Stimulated activated CD4-positive, alpha-beta T cell treated with anti-CD3 and anti-CD28 coated beads, Interleukin-4, amount 100 ng/mL, for 1 hour (primary cell): ENCODE measurements at places on chromosomes 7 and 10.

- no peak for DNase-seq
Measured at GRCh38 chr7:34219153-34219718, 313.9 kb downstream of the BMPER start.

DNA sequence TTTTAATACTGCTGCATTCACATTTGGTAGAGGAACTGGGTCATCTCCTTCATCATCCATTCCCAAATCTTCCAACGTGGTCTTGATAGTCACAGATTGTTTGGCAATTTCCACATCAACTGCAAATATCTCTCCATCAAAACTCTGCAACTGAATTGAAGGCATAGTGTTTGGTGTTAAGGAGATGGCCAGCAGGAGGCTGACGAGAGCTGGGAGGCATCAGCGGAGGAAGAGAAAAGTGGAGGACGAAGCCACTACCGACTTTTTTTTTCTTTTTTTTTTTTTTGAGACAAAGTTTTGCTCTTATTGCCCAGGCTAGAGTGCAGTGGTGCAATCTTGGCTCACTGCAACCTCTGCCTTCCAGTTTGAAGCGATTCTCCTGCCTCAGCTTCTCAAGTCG, 205.0 kb upstream of the KCTD7 start:
- no peak for DNase-seq

- no peak for DNase-seq
Measured at GRCh38 chr7:30865821-30866220, 45.8 kb upstream of the AQP1 start.

DNA sequence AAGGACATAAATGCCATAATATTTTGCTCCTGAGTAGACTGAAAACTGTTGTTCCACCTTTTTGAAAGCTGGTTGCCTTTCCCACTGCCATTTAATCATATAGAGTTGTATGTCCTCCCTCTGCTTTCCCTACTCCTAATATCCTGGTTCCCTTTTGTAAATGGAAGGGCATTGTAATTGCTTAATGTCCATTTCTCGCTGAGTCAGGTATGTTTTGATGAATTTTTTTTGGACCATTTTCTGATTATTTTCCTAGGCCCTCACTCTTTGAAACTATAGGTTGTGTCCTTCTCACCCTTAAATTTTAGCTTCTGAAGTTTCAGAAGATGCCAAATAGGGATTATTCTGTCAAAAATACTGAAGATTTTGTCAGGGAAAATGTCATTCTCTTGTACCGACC, 45.5 kb downstream of the WAC start:
- DNase-seq = no peak

GRCh38 chr10:101244321-101245050, 15.2 kb upstream of the LBX1 start:
- DNase-seq = no peak

DNA sequence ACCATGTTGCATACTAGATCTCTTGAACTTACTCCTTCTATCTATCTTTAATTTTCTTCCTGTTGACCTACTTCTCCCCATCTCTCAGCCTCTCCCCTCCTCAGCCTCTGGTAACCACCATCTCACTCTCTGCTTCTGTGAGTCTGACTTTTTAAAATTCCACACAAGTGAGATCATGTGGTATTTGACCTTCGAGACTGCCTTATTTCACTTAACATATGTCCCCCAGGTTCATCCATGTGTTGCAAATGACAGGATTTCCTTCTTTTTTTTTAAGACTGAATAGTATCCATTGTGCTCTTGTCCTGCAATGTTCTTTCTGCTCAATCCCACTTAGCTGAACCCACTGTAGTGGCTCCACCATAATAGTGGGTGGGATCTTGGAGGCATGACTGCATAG, 51.4 kb upstream of the DNAJC1 start:
- DNase-seq = no peak

GRCh38 chr10:11982253-11982652, 60.4 kb downstream of the UPF2 start:
- no peak for DNase-seq

- DNase-seq = no peak
Measured at GRCh38 chr7:121329191-121330052, 622 bp downstream of the WNT16 start.

DNA sequence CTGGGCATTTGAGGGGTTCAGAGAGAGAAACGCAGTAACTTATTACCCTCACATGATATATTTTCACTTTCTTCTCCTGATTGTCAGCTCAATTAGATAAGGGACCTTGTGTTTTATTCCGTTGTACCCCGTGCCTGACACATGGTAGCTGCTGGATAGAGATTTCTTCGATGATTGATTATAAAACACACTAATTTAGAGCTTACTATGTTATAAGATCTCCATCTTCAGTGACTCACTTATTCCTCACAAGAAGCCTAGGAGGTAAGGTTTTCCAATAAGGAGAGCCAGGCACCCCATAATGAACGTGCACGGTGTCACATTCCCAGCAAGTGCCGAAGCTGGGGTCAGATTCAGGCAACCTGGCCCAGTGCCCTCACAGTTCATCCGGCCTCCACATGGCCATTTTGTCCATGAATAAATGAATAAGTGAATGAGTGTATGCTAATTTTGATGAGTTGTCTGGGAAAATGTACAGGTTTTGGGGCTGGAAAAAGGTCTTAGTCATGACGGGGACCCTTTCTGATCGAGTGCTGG, 138.1 kb upstream of the CDCA7L start:
- DNase-seq = no peak

DNA sequence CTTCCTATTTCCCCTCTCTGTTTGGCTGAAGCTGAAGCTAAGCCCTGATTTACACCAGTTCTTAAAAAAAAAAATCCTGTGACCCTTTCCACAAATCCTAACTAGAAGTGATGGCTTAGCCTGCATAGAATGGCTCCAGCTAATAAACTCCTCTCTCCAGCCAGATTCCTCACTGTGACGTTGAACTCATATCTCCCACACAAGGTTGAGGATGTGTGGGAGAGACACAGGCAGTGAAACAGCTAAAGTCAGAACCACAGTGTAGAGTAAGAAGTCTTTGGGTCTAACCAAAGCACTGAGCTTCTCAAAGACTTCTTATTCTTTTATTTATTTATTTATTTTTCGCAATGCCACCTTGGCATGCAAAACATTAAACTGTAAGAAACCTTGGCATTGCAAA, 268.3 kb downstream of the SNX13 start:
- DNase-seq = no peak

DNA sequence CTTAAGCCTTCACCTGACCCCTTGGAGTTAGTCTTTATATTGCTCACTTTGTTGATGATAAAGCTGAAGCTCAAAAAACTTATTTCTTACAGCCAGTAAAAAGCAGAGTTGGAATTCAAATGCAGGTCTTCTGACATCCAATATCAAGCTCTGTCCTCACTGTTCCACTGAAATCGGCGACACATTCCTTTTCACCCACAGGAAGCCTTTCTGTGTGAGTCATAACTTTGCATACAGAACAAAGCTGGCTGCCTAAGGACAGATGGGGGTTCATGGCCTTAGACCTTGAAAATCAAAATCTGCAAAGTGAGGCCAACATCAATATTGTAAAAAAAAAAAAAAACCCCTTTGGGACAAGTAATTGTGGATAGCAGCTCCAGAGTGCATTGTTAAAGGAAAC, 21.8 kb upstream of the AKR1B1 start:
- no peak for DNase-seq

DNA sequence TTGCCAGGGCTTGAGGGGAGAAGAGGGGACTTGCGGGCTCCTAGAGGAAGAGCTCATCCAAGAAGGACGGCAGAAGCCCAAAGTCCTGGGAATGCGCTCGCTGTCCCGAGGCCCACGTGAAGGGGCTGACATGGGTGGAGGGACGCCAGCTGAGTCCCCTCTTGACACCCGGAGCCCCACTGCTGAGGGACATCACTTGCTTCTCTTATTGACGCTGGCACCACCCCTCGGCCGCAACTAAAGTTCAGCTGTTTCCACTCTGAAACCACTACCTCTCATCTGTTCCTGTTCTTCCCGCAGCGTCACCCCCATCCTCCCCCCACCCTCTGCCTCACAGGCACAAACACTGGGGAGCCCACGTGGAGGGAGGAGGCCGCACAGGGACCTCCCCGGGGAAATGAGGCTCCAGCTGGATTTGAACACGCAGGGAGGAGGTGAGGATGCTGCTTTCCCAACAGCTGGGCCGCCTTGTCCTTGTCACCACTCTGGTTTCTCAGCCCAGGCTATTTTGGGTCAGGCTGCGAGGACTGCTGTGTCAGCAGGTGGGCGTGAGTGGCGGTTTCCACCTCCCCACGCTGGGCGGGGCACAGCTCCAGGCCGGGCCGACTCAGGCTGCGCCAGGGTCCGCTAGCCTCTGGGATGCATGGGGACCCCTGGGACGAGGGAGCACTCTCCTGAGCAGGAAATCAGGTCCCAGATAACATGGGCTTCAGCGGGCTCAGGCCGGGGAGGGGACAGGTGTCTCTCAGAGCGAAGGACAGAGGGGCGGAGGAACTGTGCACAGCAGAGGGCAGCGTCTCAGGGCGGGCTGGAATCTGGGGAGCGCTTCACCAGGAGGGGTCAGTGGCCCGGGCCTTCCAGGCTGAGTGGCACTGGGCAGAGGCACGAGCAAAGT, 156.3 kb downstream of the ZNF248 start:
- no peak for DNase-seq

GRCh38 chr7:34727464-34727995, 69.5 kb downstream of the NPSR1 start:
- no peak for DNase-seq

DNA sequence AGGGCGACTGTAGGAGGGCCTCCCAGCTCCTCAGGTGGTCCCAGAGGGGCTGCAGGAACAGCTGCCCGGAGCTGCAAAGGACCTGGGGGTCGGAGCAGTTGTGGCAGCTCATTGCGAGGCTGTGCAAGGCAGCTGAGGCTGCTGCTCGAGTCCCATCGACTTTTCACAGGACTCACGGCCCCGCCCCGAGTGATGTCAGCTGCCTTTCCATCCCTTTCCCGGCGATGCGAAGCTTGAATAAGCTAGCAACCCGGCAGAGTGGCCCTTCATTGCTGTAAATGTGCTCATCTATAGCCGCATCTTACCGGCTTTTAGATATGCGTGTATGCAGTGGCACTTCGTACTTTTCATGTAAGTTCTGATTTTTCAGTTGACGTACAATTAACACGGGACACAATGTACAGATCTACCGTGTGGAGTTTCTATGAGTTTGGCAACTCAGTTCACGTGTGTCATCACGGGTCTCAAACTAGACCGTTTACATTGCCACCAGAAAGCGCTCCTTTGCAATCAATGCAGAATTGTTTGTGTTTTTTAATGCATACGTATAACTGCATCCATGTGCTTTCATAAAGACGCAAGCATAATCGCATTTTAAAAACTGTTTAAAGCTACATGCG, at the start of gene CH25H:
Gene CH25H, minus strand, starts transcription at position 137 of the 620 bp plus-strand sequence. Its CDS starts 25 bp downstream, at position 112.
- DNase-seq = peak; percentile 57

DNA sequence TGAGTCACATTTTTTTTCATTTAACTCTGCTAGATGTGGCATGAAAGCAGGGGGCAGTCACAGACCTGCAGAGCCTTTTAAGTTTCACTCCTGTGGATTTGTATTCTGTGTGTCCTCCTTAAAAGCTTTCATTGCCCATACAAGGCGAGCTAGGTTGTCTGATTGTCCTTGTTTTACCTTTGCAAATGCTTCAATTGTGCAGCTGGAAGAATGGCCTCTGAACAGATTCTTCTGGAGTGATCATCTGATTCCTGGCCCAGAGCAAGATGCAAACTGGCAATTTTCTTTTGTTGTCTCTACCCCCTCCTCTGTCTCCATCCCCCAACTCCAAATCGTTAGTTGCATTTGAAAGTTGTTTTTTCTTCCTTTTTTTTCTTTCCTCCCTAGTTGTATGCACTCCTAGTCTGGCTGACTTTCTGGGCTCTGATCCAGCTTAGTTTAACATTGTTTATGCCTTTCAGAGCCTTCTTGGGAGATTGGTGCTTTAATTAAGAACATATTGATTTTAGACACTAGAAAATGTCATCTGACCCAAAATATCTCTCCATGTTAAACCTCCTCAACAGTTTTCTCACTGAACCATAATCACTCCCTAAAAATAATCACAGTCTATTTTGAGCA, 150.2 kb downstream of the REEP3 start:
- DNase-seq = no peak

DNA sequence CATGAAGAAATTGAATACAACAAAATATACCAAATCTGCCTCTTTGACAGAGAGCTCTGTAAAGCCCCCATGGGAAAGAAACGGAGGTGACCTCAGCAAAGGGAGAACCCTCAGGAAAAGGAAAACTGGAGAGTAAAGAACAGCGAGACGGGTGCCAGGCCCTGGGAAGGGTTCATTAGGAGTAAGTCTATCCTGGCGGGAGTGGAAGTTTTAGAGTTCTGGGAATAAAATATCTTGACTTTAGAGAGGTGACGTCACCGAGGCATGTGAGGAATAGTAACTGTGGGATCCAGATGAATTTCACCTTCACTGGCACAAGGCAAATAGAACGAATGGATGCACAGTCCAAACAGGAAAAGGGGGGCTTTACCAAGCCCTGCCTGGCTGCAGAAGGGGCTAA, 362.8 kb upstream of the IGFBP3 start:
- DNase-seq = no peak

DNA sequence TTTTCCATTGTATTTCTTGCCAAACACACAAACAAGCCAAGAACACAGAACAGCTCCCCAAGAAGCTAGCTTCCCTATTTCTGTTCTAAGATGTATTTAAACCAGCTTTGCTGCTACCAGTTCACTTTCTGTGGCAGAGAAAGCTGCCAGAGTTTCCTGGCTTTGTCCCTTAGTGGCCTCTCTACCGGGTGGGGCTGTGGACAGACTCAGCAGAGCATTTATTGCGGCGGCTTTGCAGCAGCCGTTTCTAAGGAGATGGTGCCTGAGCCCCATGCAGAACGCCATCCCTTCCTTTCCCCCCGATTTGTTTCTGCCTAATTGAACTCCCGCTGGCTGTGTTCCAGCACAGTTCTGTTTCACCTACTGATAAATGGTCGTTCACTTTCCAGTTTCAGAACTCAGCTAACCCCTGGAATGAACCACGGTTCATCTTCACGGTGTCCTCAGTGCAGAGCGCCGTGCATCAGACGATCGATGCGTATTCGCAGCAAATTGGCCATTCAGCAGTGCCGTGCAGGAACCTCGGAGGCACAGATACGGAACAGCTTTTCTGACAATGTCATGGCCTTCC, 33.8 kb upstream of the SFMBT2 start:
- no peak for DNase-seq

DNA sequence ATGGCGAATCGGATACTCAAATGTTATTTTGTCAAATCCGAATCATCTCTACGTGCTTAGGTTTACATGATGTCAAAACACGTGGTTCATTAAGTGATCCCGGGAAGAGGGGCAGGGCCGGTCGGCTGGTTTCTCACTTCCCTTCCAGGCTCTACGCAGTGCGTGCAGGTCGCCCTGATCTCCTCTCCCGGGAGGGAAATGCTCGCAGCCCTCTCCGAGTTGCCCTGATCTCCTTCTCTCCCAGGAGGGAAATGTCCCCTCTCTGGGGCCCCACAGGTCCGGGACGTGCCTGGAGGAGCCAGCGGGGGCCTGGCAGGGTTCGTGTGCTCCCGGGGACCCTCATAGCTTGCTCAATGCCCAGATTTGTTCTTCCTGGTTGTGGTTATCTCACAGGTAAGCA, 202.7 kb downstream of the DNAJB6 start:
- DNase-seq = no peak

DNA sequence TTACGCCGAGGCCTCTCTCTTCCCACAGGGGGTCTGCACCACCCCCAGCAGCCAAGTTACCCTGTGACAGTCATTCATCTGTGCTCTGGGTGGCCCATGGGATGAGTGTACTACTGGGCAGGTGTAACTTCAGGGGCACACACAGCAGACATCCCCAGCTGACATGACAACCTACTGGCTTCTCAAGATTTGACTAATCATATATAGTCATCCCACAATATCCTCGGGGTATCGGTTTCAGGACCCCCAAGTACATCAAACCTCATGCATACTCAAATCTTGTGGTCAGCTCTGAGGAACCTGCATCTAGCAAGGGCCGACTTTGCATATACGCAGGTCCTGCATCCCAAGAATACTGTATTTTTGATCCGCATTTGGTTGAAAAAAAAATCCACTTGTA, 336.9 kb upstream of the C7orf33 start:
- DNase-seq = no peak
